Karpas-422 (cell line): ENCODE measurements at places on chromosomes 13 and 19.

DNA sequence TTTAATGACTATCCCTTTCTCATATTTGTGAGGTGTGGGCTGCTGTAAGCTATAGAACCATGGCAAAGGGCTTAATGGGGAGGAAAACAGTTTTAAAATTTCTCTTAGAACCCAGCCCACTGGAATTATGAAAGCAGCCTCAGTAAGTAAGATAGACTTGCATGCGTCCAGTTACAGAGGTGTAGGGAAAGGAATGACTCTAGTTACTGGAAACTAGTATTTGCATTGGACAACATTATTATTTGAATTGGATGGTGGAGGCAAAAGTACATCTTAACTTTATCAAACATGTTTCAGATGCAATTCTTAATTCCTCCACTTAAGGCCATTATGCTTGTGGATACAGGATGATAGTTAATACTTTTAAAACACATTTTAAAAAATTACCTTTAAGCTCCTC is 292.9 kb downstream of the SPRY2 start:
- no peak for DNase-seq

DNA sequence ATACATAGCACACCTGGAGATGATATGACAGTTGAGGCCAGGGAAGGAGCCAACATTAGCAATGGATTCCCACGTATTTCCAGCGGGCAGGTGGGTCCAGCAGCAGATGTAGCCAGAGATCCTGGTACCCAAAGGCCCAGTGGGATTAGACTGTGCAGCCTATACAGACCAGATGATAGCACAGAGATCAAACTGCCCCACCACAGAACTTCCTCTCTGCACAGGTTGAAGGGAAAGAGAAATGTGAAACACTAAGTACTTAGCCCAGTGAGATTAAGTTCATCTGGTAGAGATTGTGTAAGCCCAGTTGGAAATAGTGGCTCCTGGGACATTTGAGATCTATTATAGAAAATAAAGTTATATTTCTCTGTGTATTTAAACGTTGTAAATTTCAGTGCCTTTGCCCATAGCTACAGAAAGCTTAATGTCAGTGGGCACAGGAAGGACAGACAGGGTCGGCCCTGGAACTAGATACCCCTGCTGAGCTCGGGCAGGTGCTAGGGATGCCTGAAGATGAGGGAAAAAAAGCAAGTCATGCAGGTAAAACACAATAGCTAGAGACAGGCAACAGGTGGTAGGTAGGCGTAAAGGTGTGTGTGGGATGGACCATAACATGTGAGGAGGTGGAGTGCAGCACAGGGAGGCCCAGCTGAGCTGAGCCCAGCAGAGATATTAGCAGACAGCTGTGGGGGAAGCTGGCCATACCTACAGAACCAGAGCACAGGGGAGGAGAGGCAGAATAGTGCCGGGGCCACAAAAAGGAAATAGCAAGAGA is 27.3 kb upstream of the SPATA13 start:
- DNase-seq: no peak

DNA sequence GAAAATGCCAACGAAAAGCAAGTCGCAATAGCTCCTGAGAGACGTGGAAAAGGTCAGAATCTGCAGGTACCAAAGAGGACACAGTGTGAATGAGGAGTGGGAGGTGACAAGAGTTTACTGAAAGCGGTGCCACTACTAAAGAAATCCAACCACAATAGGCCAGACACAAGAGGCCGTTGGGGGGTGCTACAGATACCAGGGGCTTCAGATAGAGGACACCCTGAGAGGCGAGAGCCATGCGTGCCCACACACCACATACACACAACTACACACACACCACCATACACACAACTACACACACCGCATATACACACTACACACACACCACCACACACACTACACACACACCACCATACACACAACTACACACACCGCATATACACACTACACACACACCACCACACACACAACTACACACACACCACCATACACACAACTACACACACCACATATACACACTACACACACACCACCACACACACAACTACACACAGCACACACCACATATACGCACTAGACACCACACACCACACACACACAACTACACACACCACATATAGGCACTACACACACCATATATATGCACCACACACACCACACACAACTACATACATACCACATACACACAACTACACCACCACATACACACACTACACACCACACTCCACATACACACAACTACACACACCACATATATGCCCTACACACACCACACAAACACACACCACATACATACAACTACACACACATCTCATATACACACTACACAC is 28.5 kb downstream of the CRYL1 start:
- no peak for DNase-seq

GRCh38 chr19:23222998-23223652 is 27.1 kb downstream of the ZNF724 start:
- DNase-seq: no peak

DNA sequence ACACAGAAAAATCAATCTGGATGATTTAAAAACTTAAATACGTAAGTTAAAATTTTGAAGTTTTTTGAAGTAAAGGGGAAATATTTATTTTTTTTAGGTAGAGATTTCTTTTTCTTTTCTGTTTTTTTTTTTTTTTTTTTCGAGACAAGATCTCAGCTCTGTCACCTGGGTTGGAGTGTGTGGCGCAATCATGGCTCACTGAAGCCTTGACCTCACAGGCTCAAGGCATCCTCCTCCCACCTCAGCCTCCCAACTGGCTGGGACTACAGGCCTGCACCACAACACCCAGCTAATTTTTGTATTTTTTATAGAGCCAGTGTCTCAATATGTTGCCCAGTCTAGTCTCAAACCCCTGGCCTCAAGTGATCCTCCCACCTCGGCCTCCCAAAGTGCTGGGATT is 120.4 kb upstream of the CLDN10 start:
- no peak for DNase-seq

- no peak for DNase-seq
Measured at GRCh38 chr13:88857256-88857655, 1186.1 kb downstream of the SLITRK5 start.
